ENCODE measurements at places on chromosomes 5 and 9.

- DNase-seq: no peak
Observed at GRCh38 chr9:103707181-103707580, 386.9 kb upstream of the SMC2 start.

DNA sequence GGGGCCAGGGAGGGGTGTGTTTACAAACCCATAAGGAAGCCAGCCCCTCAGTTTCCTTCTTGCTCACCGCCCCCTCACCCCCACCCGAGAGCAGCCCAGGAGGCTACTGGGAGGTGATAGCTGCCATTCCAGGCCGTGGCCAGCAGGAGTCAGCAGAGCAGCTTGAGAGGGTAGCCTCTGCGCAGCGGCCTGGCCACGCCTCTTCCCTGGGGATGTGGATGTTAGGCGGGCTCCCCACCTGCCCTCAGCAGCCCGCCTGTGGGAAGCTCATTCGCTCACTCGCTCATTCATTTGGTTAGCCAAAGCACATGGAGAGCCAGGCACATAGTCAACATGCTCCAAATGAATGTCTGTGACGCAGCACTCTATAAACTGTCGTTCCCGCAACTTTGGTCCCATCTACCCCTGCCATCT is 6.1 kb upstream of the DPM2 start:
- DNase-seq: no peak

- DNase-seq: no peak
Observed at GRCh38 chr9:24545847-24546522, at the start of gene IZUMO3. Gene IZUMO3 (minus strand): TSS chr9:24545897. CDS start chr9:24545649, 248 bp downstream.

GRCh38 chr9:135592331-135592590 is 30.7 kb downstream of the PAEP start:
- DNase-seq: no peak

DNA sequence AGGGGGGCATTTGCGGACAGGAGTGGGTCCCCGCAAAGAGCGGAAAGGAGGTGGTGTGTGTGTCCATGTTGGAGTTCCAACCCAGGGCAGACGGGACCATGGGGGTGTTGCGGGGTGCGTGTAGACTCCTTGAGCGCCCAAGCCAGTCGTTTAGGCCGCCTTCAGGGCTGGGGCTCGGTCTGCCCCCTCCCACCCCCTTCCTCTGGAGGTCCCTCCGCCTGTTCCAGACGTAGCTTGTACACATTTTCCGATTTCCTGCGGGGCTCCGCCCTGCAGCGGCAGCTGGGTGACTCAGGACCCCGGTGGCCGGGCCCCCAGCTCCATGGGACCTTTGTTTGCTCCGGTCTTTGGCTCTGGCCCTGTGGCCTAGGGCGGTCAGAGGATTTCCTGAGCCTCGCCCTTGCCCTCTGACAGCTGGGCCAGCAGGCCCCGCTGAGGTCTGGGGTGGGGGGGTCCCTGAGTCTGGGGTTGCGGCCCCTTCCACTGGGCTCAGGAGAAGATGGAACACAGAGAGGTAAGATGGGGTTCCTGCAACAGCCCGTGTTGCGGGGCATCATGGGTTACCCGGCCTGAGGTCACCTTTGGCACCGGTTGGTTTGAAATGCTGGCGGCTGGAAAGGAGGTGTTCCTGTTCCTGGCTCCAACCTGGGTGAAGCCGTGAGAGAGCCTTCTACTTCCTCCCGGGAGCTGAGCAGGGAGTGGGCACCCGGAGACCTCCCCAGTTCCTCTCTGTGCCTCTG is 1.5 kb downstream of the PKN3 start:
- DNase-seq: no peak

- DNase-seq: no peak
Observed at GRCh38 chr9:120443489-120443888, 136.5 kb downstream of the CDK5RAP2 start.
